Hematopoietic multipotent progenitor cell (in vitro differentiated cells): ENCODE measurements at places on chromosomes 6 and 20. TPM values are rescaled to one million over a fixed set of nuclear protein-coding genes. Genes with fewer than 3 reads are reported as not detected.

Gene COL19A1
- under 0.01 TPM for total RNA-seq

GRCh38 chr6:27617046-27617687, 144.3 kb upstream of the ZNF184 start:
- no peak for DNase-seq

DNA sequence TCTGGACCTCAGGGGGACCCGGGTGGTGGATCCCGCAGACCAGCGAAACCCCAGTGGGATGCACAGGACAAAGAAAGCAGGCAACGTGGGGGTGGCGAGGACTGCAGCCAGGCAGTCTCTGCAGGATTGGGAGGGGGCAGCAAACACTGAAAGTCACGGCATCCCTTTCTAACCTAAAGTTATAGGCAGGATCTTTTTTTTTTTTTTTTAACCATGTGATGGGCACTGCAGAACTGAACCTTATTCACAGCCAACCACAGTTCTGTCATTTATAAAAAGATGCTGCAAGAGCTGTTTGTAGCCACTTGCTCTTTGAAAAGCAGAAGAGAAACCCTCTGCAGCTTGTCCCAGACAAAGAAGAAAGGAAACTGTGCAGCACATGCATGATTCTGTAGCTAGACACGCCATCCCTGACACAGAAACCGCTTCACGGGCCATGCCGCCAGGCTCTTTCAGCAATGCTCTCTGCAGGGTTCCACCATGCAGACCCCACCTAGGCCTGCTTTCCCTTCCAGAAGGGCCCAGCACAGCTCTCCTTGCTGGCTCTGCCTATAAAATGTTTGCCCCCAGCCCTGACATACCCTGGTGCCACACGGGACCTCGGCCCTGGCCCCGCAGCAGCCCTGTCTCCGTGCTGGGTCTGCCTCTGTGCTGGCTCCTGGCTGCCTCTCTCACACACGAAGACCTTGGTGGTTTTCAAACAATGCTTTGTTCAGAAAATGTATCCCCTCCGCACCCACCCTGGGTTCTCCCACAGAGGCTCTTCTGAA, 70.8 kb downstream of the PYGB start:
- no peak for DNase-seq

Gene CFAP61
- not detected for total RNA-seq
